ENCODE measurements at places on chromosomes 4 and X.

- DNase-seq, result no peak
Measured at GRCh38 chr4:110621328-110621812, 1.5 kb downstream of the PITX2 start.

GRCh38 chrX:116292183-116292582 is 121.6 kb downstream of the AGTR2 start:
- DNase-seq, result no peak

- DNase-seq, result peak; percentile 64
Measured at GRCh38 chr4:128298852-128299251, 11.2 kb upstream of the PGRMC2 start.

GRCh38 chrX:120755066-120755846 is 120.4 kb downstream of the CT47B1 start:
- DNase-seq, result peak; percentile 75

DNA sequence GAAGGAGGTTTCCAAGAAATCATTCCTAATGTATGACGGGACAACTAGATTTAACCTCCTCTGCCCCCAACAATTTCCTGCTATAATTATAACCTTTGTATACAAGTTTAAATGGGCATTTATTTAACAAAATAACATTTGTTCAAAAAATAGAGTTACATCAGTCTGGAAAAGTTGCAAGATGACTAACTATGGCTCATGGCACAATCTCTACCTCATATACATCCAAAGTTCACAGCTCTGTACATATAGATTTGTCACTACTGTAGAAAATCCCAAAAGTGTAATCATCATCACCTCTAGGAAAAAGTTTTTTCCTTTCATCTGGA is 3.8 kb upstream of the RPS6KA3 start:
- DNase-seq, result no peak

GRCh38 chrX:29890646-29891200 is 324.6 kb upstream of the MAGEB2 start:
- DNase-seq, result no peak

- no peak for DNase-seq
Measured at GRCh38 chrX:16125520-16126149, 2.3 kb downstream of the GRPR start.

DNA sequence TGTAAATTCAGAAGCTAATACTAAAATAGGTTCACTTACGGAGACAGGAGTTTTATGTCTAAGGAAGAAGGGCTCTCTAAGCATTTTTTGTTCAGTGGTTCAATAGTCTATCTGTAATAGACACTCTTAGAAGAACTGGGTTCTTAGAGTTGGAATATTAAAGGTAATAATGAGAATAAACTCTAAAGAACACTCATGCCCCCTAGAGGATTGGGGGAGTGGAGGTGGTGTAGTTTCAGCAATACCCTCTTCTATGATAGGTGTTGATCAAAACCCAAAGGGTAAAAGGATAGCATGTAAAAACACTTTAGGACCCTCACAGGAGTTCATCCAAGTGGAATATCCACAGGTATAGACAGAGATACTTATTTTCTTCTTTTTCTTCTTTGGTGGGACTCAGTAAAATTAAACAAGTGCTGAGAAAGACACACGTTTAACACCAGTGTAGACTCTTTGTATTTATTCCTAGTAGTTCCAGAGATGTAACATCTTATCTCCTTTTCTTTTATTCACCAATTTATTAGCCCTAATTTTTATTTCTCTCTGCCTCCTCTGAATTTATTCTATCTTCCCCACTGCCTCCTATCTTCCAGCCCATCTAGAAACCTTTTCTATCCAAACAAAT is 25.7 kb upstream of the MND1 start:
- peak; percentile 88 for DNase-seq

DNA sequence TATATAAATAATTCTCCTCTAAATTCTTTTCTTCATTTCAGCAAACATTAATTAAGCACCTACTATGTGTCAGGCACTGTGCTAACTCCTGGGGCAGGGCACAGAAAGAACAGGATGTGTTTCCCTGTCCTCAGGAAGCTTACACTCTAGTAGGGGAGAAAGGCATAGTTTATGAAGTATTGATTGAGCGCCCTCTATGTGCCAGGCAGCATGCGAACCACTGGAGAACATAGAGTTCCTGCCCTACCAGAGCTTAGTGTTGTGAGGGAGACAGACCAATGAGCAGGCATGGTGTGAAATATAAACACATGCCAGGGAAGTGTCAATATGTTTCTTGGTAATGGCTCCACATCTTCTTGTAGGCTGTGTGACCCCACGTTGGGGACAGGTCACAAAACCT is 3.7 kb downstream of the ADGRG4 start:
- DNase-seq, result peak; percentile 54

DNA sequence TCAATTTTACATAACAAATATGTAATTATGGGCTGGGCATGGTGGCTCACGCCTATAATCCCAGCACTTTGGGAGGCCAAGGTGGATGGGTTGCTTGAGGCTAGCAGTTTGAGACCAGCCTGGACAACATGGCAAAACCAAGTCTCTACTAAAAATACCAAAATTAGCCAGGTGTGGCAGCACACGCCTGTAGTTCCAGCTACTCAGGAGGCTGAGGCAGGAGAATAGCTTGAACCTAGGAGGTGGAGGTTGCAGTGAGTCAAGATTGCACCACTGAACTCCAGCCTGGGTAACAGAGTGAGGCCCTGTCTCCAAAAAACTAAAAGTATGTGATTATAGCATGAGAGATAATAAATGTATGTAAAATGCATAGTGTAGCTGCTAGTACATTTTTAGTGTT is 229.0 kb downstream of the PPARGC1A start:
- DNase-seq, result no peak

GRCh38 chrX:72037601-72038000 is 94.1 kb downstream of the RTL5 start:
- no peak for DNase-seq

DNA sequence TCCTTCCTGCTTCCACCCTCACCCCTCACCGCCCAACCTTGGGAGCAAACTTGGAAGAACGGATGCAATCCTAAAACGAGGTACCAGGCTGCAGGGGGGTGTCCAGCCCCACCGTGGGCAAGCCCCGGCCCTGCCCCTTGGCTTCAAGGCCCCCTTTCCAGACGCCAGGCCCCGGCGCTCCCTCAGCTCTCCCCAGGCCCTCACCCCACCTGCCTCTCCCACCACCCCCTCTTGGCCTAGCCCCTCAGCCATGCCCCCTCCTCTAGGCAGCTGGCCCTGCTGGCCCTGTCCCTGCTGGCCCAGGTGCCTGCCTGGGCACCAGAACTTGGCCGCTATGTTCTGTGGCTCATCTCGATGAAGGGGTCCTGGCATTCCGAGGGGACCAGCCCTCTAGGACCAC is 33.8 kb downstream of the LRPAP1 start:
- no peak for DNase-seq

DNA sequence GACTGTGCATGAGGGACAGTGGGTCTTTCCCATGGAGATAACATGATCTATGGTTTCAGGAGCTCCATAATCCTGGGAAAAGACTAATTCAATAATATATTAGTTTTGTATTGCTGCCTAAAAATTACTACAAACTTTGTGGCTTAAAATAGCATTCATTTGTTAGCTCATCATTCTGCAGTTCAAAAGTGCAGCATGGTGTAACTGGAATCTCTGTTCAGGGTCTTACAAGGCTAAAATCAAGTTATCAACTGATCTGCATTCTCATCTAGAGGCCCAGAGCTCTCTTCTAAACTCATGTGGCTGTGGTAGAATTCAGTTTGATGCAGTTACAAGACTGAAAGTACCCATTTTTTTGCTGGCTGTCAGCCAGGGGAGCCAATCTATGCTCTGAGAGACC is 66.7 kb downstream of the LHFPL1 start:
- no peak for DNase-seq
